ENCODE measurements at places on chromosomes 3 and 15. TPM values are rescaled to one million over a fixed set of nuclear protein-coding genes. Genes with fewer than 3 reads are reported as not detected.

Gene CPNE9
- 1.2 TPM for total RNA-seq

Gene GCSAM
- 12.6 TPM for total RNA-seq

Gene RAP2B
- total RNA-seq, result 16.9 TPM

Gene TRPM7
- 77.2 TPM for total RNA-seq

Gene LRTM1
- total RNA-seq, result not detected

Gene SLC12A1
- total RNA-seq, result not detected

Gene KIF15
- 1.4 TPM for total RNA-seq

Gene LPP
- total RNA-seq, result 94.5 TPM

- DNase-seq, result no peak
These were observed 219.1 kb upstream of the FEZF2 start for GRCh38 chr3:62592408-62592807.

- no peak for DNase-seq
These were observed 279.8 kb downstream of the RORA start for GRCh38 chr15:60949039-60949977.

DNA sequence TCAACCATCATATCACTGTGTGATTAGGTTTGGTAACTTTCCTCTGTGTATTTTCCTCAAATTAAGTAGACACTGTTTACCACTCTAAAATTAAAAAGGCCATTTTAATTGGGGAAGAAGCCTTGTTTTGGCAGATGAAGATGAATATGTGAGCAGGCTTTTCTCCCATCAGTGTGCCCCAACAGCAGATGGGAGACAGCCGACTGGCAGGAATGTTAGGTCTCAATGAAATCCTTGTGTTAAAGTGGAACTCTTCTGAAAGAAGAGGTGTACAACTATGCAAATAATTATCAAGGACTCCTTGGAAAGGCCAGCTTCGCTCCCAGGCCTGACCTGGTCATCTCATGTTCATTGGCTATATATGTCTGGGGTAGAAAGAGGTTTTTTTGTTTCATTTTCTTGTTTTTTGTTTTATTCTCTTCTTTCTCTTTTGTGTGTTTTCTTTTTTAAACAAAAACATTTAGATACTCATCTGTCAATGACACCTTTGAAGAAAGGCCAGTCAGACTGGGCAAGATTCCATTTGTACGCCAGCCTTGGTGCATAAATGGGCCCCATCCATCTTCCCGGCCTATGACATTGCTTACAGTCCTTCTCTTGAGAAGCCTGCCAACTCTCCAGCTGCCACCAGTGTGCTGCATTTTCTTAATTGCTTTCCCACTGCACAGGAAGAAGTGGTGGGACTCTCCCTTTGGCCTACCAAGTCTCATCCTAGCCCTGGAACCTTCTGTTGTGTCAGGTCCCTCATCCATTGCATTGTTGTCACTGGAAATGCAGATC is 25.8 kb downstream of the LRTM1 start:
- DNase-seq, result no peak

- no peak for DNase-seq
These were observed 74.5 kb downstream of the RAB7A start for GRCh38 chr3:128800241-128801187.

DNA sequence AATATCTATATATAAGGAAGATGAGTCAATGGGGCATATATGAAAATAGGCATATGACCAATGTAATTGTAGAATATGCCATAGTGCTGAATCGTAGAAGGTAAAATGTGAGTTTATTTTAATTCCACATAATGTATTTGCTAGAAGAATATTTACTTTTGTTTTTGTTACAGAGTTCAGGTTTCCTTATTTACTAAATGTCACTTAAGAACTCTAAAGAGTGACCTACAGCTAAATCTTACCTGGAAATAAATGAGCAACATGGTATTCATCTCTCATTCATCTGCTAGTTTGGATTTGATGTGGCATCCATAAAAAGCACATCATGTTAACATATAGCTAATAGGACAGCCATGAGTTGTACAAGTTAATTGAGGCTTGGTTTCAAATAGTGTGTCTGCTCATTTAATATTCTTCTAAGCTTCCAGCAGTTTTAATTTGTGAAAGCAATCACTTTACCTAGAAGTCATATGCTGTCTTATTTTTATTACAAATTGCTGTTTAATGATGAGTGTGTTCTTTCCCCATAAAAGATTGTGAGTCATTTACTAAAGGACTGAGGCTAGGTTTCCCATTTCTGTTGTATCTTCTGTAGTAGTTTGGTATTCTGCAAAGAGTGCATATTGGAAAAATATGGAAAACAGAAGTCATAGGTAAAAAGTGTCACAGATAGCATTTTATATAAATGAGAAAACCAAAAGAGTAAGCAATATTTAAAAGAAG is 222.1 kb upstream of the POU1F1 start:
- no peak for DNase-seq

DNA sequence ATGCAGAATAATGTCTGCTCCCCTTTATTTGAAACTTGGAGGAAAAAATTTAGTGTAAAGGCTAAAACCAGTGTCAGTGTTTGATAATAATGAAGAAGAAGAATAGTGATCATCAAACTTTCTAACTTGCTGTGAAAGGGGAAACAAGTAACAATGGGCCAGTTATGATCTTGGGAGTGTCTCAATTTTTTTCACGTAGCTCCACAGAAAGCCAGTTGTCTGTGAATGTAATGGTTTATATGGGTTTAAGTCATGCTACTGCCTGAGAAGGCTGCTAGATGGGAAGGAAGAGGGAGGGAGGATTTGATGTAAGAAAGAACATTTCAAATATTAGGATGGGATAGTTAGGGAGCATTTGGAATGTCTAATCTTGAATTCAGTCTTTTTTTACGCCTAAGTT is 21.1 kb upstream of the SSR3 start:
- no peak for DNase-seq

DNA sequence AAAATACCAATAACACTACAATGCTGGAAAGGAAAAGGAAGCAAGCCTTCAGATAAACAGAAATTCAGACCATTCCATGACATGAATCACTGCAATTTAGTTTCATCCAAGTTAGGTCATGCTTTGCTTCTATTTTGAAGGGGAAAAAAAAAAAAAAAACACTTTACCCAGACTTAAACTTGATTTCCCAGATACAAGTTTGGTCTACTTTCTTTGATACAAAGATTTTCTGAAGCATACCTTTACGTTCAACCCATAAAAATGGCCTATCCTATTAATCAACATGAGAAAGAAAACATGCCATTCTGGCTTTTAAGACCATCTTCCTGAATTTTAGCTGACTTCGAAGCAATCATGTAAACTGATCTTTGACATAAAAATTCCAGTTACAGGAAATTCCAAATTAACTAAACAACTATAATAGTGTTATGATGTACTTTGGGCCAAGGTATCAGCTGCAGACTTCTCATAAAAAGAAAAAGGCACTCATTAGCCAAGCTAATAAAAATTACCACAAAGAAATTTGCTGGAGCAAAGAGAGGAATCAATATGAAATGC is 12.6 kb downstream of the OSBPL10 start:
- no peak for DNase-seq

DNA sequence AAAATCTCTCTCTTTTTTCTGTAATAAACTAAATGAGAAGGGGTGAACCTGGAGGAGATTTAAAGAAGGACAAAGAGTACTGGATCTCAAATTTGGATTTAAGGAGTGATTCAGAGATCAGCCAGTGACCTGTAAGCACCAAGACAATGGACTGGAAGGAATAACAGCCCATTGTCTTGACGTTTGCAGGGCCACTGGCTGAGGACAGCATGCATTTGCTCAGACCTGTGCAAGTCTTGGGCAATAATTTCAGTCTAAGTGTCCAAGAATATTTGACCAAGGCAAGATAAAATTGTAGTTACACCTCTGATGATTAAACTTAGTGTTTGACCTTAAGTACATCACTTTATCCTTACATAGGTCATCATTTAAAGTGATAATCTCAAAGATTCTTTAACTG is 55.8 kb upstream of the OSTN start:
- no peak for DNase-seq

DNA sequence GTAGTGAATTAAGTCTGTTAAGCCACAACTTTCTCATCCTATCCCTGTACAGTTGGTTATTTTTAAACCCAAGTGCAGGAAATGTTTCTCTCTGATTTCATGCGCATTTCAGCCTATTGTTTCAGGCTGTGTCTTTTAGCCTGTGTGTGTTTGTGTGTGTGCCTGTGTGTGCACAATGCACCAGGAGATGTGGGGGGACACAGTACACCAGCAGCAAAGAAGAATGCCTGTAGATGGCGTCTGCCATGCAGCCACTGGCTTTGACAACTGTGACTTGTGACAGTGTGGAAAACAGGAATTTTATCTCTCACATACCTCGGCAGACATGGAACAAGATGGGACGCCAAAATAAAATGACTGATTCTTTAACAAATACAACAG is 43.6 kb upstream of the PLXNA1 start:
- no peak for DNase-seq

GRCh38 chr15:70062321-70062956 is 35.3 kb downstream of the TLE3 start:
- no peak for DNase-seq

- DNase-seq, result peak; percentile 96
These were observed 1.1 kb upstream of the PARP15 start for GRCh38 chr3:122576174-122576940.

- no peak for DNase-seq
These were observed 185.3 kb upstream of the UBE2E2 start for GRCh38 chr3:23017801-23018200.

GRCh38 chr3:50550079-50550736 is 17.3 kb downstream of the C3orf18 start:
- peak; percentile 70 for DNase-seq

- DNase-seq, result no peak
These were observed 1.5 kb upstream of the TMEM212 start for GRCh38 chr3:171841620-171842000.

- no peak for DNase-seq
These were observed 10.3 kb downstream of the TM4SF1 start for GRCh38 chr3:149366941-149367840.

- DNase-seq, result peak; percentile 52
These were observed 199.3 kb upstream of the BCL6 start for GRCh38 chr3:187944390-187945179.

DNA sequence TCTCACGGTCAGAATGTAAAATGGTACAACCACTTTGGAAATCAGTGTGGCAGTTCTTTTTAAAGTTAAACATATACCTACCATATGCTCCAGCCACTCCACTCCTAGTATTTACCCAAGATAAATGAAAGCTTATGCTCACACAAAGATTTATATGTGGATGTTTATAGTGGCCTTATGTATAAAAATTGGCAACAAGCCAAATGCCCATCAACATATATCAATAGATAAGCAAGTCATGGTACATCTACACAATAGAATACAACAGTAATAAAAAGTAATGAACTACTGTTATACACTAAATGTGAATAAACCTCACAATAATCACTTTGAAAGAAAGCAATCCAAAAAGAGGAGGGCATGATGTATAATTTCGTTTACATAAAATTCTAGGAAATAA is 153.5 kb upstream of the LMCD1 start:
- DNase-seq, result no peak

DNA sequence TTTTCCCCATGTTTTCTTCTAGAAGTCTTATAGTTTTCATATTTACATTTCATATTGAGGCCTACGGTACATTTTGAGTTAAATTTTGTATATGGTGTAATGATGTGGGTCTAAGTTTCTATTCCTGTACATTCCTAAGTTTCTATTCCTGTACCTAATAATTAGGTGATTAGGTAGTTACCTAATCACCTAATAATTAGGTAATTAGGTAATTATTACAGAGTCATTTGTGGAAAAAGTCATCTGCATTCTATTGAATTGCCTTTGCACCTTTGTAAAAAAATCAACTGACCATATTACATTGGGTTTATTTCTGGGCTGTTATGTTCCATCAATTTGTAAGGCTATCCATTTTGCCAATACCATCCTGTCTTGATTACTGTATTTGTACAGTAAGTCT is 37.1 kb downstream of the MAP4 start:
- DNase-seq, result no peak

GRCh38 chr3:117181222-117181621 is 471.6 kb downstream of the TUSC7 start:
- DNase-seq, result no peak

DNA sequence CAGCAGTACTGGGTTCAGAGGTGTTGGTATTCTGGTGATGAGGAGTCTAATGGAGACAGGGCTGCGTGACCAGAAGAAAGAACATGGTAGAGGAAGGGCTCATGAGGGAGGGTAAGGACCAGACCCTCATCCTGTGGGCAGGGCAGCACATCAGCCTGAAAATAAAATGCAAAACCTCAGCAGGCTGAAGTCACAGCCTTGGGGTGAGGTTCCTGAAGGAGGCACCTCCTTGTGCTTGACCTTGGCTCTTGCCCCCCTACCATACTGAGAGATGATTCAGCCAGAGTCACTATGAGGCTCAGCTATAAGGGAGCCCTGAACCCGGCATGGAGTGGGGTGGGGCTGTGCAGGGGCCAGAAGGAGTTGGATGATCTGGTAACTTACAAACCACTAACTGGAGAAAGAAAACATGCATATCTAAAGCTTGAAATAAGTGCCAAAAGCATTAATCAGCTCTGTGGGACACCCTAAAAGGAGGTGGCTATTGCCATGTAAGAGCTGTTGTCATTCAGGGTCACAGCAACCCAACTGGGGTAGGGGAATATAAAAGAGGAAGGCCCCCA is 60.2 kb downstream of the CORO2B start:
- DNase-seq, result no peak

GRCh38 chr3:48475188-48475587 is 28.7 kb downstream of the ATRIP start:
- no peak for DNase-seq
